Aorta (tissue), 5 donors: ENCODE measurements at places on chromosomes 13 and 19. TPM values are rescaled to one million over a fixed set of nuclear protein-coding genes. Genes with fewer than 3 reads are reported as not detected.

- H3K36me3 ChIP-seq, result no peaks in the 10 kb centered on the region
- no peaks in the 10 kb centered on the region for H3K4me1 ChIP-seq
- H3K27ac ChIP-seq, result no peak overlapping the region
- no peak overlapping the region for H3K4me3 ChIP-seq
- no peak for DNase-seq
- no peaks in the 10 kb centered on the region for H3K27me3 ChIP-seq
These were observed 25.3 kb downstream of the HTR2A start for GRCh38 chr13:46871557-46871956.

The GARIN5A gene
- not detected for total RNA-seq

The NAPA gene
- total RNA-seq, result 63.5 TPM

The ZNF565 gene
- 8.0 TPM for total RNA-seq

DNA sequence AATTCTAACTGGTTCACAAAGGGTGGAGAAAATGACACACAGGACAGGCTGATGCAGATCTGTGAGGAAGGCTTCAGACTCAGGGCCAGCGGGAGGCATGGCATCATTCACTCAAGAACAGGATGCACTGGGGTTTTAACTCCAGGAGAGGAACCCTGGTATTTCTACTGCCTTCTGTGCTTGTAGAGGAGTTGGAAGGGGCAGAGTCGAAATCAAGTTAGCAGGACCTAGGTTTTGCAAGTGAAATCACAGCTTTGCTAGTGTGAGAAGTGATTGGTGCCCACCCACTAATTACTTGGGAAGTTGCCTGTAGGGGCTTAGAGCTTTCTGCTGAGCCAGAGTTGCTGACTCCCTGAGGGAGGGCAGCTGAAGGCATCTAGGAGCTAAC is 92.7 kb downstream of the AKAP11 start:
- H3K27me3 ChIP-seq, result no peaks in the 10 kb centered on the region
- no peak for DNase-seq
- no peak overlapping the region for H3K4me3 ChIP-seq
- H3K4me1 ChIP-seq, result no peaks in the 10 kb centered on the region
- no peak overlapping the region for H3K27ac ChIP-seq

GRCh38 chr13:72431981-72432682 is 295.3 kb downstream of the MZT1 start:
- no peaks in the 10 kb centered on the region for H3K36me3 ChIP-seq
- no peaks in the 10 kb centered on the region for H3K4me1 ChIP-seq

DNA sequence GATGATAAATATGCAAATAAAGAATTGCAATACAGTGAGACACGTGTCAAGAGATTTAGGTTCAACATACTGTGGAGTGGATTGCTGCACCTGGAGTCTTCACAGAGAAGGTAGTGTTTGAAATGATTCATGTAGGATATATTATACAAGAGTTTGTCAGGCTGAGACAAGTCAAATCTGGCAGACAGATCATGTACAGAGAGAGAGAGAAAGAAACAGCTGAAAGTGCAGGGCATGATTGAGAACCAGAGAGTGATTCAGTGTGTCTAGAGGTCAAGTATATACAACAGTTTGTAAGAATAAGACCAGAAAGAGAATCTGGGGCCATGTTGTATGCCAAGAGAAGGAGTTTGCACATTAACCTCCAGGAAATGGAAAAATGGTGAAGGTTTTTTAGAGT is 2.1 kb upstream of the VWA8 start:
- no peaks in the 10 kb centered on the region for H3K4me1 ChIP-seq
- DNase-seq, result no peak
- H3K27me3 ChIP-seq, result no peaks in the 10 kb centered on the region
- no peak overlapping the region for H3K27ac ChIP-seq
- no peak overlapping the region for H3K4me3 ChIP-seq
- H3K36me3 ChIP-seq, result no peaks in the 10 kb centered on the region

DNA sequence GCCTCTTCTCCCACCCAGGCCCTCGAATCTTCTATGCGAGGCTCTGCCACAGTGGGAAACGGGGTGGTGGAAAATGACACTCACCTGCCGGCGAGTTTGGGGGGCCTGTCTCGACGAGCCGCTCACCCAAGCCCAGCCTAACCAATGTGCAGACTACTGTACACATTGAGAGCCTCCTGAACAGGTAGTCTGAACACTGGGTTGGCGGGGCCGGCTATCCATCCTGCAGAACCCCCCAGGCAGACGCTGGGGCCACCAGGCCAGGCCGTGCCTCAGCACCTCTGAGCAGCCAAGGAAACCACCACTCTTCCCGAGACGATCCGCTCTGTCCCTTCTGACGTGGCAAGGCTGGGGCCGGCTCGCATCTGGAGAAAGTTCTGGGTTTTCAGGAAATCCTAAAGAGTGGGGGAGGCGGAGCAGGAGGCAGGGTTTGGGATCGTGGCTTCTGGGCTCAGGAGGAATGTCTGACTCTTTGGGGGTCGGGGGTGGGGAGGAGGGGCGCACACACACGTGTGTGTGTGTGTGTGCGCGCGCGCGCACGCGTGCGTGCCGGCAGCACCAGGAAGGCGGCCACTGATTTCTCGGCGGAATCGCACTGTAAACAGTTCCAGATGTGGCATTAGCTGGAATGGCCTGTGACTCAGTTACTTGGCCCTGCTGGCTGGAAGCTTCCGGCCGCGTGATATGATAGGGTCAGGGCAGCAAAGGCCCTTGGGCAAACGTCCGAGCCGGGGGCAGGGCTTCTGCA is 18.5 kb downstream of the TMED1 start:
- H3K27me3 ChIP-seq, result no peaks in the 10 kb centered on the region
- H3K4me3 ChIP-seq, result no peak overlapping the region
- H3K36me3 ChIP-seq, result no peaks in the 10 kb centered on the region
- DNase-seq, result peak; percentile 93

The MBD3L3 gene
- not detected for total RNA-seq

DNA sequence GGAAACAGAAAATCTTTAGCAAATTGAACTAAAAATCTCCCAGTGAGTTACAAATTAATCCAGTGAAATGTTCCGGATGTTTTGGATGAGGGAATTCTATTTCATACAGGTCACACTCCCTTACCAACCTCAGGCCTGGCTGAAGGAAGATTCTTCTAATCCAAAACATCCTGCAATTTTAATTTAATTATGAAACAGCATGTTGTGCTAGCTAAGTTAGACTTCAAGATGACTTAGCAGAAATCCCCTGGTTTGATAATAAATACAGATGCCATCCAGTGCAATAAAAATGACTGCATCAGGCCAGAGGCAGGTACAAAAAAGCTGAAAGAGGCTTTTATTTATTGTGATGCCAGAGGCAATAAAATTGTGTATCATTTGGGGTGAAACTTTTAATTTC is 96.7 kb upstream of the CLDN10 start:
- H3K27ac ChIP-seq, result no peak overlapping the region
- H3K4me1 ChIP-seq, result no peaks in the 10 kb centered on the region
- DNase-seq, result no peak
- no peaks in the 10 kb centered on the region for H3K27me3 ChIP-seq
- no peak overlapping the region for H3K4me3 ChIP-seq

DNA sequence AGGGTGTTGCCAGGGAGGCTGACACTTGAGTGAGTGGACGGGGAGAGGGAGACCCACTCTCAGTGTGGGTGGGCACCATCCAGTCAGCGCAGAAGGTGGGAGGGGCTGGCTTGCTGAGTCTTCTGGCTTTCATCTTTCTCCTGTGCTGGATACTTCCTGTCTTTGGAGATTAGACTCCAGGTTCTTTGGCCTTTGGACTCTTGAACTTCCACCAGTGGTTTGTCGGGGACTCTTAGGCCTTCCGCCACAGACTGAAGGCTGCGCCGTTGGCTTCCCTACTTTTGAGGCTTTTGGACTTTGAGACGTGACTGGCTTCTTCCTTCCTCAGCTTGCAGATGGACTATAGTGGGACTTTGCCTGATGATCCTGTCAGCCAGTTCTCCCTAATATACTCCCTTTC is 4.3 kb upstream of the LENG8 start:
- H3K36me3 ChIP-seq, result no peaks in the 10 kb centered on the region
- no peak overlapping the region for H3K4me3 ChIP-seq
- no peak overlapping the region for H3K27ac ChIP-seq
- H3K4me1 ChIP-seq, result no peaks in the 10 kb centered on the region
- peak; percentile 18 for DNase-seq

The CPT1C gene
- 6.5 TPM for total RNA-seq

The CFD gene
- total RNA-seq, result 104 TPM

The SOX21 gene
- not detected for total RNA-seq

The VSIG10L gene
- total RNA-seq, result 2.0 TPM

The RHPN2 gene
- total RNA-seq, result 1.9 TPM

DNA sequence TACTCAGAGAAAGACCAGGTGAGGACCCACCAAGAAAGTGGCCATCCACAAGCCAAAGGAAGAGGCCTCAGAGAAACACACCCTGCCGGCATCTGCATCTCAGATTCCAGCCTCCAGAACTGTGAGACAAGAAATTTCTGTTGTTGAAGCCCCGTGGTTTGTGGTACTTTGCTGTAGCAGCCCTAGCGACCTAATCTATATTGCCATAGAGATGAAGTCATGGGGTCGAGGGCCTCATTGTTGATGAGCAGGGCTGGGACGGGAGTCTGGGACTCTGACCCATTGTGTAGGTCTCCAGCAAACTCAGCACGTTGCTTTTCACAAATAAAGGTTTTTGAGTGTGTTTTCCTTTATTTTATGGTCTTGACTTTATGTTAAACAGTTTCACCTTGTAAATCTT is 174.9 kb downstream of the TNFSF13B start:
- peaks cover 3% of the 10 kb centered on the region for H3K27me3 ChIP-seq
- no peak overlapping the region for H3K27ac ChIP-seq
- no peak for DNase-seq
- H3K4me1 ChIP-seq, result no peaks in the 10 kb centered on the region
- H3K4me3 ChIP-seq, result no peak overlapping the region

DNA sequence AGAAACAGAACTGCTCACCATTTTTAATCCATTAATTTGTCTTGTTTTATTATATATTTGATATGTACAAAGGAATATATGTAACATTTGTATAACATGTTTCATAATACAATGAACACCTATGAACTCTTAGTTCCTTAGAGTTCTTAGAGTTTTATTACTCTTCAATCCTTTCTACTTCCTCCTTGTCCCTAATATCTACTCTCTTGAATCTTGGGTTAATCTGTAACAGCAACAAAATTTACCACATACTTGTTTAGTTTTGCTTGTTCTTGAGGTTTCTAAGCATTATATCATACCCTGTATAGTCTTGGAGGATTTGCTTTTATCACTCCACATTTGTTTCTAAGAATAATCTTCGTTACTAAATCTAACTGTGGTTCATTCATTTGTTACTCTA is 151.4 kb downstream of the PDS5B start:
- DNase-seq, result no peak
- no peaks in the 10 kb centered on the region for H3K4me1 ChIP-seq
- no peak overlapping the region for H3K27ac ChIP-seq
- H3K36me3 ChIP-seq, result peaks cover 2% of the 10 kb centered on the region

DNA sequence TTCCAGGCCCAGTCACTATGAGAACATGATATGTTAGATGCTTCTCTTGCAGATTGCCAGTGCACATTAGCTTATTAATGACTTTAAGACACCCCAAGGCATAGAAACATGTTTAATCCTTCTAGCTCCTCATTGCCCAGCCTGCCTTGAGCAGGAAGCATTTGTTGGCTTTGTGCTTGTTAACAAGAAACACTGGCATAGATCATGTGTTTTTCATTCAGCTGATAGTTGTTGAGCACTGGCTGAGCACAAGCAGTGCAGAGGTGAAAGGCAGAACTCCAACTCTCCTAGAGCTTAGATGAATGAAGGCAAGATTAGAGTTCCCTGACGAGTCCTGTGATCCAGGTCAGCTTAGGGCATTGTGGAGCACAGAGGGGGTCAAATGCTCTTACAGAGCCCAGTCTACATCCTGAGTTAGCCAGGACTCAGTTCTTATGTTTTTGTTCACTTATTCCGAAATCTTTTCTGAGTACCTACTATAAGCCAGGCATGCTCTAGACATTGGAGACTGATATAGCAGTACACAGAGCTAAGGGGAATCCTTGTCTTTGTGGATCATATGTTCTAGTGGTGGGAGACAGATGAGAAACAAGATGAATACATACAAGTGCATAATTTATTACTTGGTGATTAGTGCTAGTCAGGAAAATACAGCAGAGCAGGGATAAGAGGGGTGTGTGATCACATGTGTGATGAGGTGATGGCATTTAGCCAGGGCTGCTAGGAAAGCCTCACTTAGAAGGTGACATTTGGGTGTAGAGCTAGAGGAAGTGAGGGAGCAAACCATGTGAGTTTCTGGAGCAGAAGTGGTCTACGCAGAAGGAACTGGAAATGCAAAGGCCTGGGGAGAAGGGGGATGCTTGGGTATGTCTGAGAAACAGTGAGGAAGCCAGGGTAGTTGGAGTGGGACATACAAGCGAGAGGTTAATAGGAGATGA is 101.2 kb downstream of the WASF3 start:
- H3K4me3 ChIP-seq, result no peak overlapping the region
- DNase-seq, result no peak
- H3K36me3 ChIP-seq, result no peaks in the 10 kb centered on the region

DNA sequence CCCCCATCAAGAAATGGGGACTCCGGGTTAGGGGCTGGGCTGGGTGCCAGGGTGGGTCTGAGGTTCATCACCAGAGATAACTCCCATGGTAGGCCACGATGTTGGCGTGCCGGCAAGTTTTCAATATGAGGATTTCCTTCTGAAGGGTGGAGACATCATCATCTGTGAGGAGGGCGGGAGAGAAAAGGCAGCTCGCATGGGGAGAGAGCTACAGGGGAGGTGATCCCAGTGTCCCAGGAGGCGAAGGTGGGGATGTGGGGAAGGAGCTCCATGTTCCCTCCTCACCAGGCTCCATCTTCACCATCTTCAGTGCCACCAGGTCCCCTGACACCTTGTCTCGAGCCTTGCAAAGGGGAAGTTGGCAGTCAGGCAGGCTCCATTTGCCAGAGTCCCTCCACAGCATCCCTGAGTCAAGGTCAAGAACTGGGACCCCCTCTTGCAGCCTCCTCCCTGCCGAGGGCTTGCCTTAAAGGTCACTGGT is 430 bp downstream of the MAP4K1 start:
- H3K27me3 ChIP-seq, result no peaks in the 10 kb centered on the region
- H3K4me3 ChIP-seq, result no peak overlapping the region
- DNase-seq, result no peak
- H3K27ac ChIP-seq, result no peak overlapping the region

- H3K27ac ChIP-seq, result peak overlapping the region; percentile 2
- no peaks in the 10 kb centered on the region for H3K36me3 ChIP-seq
- no peak overlapping the region for H3K4me3 ChIP-seq
- peak; percentile 83 for DNase-seq
- peaks cover 6% of the 10 kb centered on the region for H3K4me1 ChIP-seq
These were observed 53.6 kb downstream of the ZAR1L start for GRCh38 chr13:32261567-32261966.

The SYNE4 gene
- 1.4 TPM for total RNA-seq

The SHISA7 gene
- not detected for total RNA-seq

DNA sequence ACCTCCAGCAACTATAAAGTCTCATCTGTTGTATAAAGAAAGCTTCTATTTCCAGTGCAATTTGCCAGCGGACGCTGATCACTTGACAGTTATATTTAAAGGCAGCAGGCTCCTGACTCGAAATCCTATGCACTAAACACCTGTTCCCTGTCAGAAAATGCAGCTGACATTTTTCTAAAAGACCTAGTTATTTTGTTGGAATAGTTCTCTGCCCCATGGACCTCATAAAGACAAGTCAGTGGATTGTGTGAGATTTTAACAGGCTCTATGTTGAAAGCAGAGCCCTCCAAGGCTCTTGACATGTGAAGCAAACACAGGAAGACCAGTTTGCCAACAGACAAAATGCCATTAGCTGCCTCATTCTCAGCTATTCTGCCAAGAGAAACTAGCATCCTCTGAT is 304.7 kb upstream of the KLF12 start:
- no peaks in the 10 kb centered on the region for H3K4me1 ChIP-seq
- no peaks in the 10 kb centered on the region for H3K27me3 ChIP-seq
- H3K4me3 ChIP-seq, result no peak overlapping the region
- no peak overlapping the region for H3K27ac ChIP-seq
- no peaks in the 10 kb centered on the region for H3K36me3 ChIP-seq
- DNase-seq, result no peak

The PCSK4 gene
- not detected for total RNA-seq
